ENCODE measurements at places on chromosomes 2 and 18.
A peak's percentile ranks its signal among the peaks of the same experiment; 100 is the strongest.

DNA sequence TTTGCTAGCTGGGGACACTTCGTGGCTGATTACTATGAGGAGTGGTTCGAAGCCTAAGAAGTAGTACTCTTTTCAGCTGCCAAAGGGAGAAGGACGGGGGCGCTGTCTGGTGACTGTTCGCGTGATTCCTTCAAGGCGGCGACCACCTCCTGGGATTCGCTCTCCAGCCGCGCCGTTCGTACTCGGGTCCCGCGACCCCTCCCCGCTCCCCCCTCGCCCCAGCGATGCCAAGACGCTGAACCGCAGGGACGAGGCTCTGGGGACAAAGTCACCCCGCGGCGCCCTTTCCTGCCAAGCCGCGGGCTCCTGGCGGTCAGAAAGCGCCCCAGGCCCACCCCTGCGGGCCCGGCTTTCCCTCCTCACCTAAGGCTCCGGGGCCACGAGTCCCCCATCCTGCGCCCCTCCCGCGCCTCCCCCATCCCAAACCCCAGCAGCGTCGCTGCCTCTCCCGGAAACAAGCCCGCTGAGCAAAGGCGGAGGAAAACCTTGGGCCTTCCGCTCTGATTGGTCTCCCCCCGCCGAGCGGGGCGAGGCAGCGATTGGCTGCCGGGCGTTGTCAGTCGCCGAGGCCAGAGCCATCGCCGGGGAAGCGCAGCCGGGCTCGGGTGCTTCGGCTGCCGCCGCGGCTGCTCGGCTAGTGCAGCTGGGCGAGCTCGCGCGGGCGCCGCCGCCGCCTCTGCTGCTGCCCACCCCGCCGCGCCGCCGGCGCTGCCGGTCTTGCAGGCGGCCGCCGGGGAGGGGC lies 404.3 kb downstream of the XIRP2 start:
- DNase-seq = peak; percentile 27

DNA sequence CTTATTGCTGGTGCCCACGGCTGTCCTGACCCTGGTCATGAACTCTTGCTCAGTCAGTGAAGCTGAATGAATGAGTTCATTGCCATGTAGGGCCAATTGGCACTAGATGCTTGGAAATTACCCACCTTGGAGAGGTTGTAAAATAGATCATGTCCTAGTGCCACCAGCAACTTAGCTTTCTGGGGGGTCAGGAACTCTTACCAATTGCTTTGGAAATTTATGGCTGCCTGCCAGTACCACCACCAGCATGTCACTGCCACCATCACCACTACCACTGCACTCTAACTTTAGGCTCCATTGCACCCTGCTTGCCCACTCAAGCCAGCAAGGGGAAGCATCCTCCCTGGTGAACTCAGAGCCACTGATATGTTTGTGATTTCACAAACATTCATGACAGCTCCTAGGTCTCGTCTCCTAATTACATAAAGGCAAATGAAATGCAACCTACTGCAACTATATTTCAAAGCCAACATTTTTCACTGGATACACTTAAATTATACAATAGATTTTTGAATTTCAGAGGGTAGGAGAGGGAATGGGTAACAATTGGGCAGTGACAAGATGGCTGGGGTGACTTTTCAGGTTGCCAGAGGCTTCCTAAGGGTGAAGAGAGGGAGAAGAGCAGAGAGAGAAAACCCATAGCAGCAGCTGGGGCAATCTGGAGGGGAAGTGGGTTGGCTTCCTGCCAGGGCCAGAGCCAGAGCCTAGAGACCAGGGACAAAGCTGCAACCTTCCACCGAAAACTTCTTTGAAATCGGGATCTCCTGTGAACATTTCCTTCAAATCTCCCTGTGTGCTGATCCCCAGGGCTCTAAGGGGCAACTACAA lies 3.5 kb upstream of the EMILIN1 start:
- DNase-seq = no peak

GRCh38 chr2:85561280-85562212 lies at the start of gene GGCX:
Gene GGCX, minus strand, starts transcription at chr2:85561493. Its CDS starts 65 bp downstream, at chr2:85561428.
- DNase-seq = no peak

- DNase-seq = no peak
Observed at GRCh38 chr2:68466361-68466777, 725 bp downstream of the FBXO48 start.

GRCh38 chr18:74828200-74828599 lies 230.5 kb downstream of the ZNF407 start:
- DNase-seq = no peak

GRCh38 chr2:219871351-219871750 lies 243.9 kb downstream of the SLC4A3 start:
- no peak for DNase-seq

- DNase-seq = no peak
Observed at GRCh38 chr2:219637842-219638185, 10.4 kb downstream of the SLC4A3 start.

GRCh38 chr2:230011617-230012016 lies 57.1 kb downstream of the SLC16A14 start:
- no peak for DNase-seq

- peak; percentile 75 for DNase-seq
Observed at GRCh38 chr2:209525834-209526281, 102.0 kb downstream of the MAP2 start.

DNA sequence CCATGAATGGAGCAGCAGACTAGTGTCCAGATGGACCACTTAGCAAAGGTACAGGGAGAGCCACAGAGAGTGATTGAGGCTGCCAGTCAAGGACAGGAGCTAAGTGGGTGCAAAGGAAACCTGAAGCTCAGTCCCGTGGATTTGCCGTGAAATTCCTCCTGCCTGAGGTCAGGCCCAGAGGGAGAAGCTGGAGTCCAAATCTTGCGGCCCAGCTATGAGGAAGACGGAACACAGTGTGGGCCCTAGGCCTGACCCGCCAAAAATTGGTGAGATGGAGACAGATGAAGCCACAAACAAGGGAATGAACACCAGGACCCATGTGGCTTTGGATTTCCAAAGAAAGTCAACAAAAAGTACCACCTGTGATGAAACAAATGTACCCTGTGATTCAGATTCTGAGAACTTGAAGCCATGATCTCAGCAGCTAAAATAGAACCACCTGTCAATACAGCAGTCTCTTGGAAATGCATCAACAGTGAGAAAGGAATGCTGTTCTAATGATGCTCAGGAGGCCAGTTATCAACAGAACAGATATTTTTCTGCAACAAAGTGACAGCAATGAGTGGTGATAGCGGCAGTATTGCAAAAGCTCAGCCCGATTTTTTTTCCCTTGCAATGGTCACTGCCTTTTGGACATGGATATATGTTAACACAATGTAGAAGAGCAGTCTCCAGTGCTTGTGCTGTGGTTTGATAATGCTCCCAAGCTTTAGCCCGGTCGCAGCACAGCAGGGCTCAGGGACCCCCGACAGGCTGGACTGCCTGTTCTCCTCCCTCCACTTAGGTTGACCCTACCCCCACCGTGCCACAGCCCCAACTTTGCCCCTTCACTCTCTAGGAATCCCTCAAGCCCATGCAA lies 10.7 kb downstream of the COL6A3 start:
- DNase-seq = no peak

DNA sequence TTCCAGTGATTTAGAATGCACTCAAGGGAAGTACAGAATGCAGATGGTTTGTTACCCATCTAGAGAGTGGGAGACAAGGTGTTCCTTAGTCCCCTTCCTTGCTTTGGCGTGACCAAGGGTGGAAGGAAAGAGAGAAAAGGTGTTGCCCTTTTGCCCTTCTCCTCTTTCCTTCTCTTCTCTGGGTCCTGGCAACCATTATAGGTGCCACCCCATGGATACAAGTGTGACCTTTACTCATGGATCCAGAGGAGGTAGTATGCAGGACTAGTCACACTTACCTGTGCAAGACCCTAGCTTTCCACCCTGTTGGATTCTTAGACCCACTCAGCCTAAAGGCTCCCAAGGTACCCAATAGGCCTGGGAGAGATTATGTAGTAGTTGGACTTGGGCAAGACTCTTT lies 11.6 kb upstream of the RBFA start:
- DNase-seq = no peak

GRCh38 chr2:159508140-159508539 lies 108.2 kb downstream of the BAZ2B start:
- DNase-seq = no peak

- no peak for DNase-seq
Observed at GRCh38 chr2:178928077-178928476, 120.9 kb upstream of the TTN start.

GRCh38 chr2:40403233-40403836 lies 48.6 kb downstream of the SLC8A1 start:
- no peak for DNase-seq

- DNase-seq = no peak
Observed at GRCh38 chr18:23226391-23226790, 91.1 kb downstream of the CABLES1 start.

DNA sequence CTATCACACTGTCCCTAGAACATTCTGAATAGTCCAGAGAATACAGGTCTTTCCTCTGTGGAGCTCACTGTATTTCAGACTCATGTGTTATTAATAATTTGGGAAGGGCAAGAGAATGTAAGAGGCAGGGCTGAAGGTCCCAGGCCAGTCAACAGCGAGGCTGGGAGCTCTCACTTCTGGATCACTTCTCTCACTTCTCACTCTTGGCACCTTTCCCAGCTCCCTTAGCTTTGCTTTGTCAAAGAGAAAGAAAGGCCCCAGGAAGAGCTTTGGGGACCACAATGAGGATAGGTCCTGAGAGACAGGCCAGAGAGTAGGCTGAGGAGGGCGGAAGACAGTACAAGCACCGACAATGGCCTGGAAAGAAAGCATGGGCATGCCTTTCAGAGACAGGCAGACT lies 11.2 kb downstream of the EFR3B start:
- no peak for DNase-seq

DNA sequence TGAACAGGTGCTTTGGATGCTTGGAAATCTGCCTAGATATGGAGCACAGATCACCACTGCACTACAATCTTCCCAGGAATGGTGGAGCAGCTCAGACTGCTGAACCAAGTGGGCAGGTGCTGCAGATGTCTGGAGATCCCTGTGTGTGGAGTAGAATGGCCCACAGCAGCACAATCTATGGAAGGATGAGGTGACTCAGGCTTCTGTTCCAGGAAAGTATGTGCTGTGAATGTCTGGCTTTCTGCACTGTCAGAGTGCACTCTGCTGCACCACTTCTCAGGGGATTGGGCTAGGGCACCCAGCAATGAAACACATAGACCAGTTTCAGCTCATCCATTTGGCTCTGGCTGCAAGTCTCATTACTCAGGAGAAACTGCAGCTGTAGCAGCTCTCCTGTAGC lies 865.4 kb upstream of the NXPH2 start:
- DNase-seq = no peak

- no peak for DNase-seq
Observed at GRCh38 chr18:52242711-52243110, 97.3 kb upstream of the DCC start.

DNA sequence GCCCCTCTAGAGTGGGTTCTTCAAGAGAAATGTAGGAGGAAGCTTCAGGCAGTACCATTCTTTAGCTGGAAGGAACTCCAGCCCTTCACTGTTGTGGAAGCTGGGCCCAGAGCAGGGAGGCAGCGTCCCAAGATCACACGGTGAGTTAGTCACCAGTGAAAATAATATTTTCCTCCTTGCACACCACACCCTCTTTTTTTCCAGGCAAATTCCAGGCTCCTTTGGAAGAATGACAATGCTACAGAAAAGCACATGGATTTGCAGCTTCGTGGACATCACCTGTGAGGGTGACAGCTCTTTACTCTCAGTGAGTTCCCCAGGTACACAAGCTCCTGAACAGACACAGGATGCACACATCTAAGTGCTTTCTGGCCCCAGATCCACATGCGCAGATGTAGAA lies 157.1 kb downstream of the COL6A3 start:
- DNase-seq = no peak

DNA sequence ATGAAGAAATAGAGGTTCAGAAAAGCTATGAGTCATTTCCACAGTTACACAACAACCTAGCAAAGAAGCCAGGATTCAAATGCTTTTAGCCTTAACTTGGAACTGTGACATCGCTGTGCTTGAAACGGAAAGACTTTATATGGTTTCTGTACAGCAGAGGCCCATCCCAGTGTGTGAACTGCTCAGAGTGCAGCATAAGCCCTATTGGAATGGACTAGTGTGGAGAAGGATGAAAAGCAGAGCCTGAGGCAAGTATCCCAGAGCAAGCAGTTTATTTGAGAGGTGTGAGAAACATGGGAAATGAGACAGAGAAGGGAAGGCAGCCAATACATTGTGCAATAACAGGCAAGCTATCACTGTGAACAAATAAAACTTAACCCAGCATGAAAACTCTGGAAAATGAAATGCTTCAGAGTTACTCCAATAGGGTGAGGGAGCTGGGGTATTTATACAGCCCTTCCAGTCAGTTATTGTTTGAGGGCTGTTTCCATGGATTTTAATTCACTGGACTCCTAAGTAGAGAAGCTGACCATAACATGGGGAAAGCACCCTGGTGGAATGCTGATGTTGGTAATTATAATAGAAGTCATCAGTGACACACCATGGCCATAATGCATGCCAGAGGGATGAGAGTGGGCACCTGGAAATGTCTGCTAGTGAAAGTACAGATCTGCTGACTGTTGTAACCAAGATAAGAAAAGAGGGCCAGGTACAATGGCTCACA lies 254.0 kb upstream of the POU3F3 start:
- DNase-seq = no peak

GRCh38 chr2:26613241-26614215 lies 27.6 kb downstream of the CIB4 start:
- no peak for DNase-seq

DNA sequence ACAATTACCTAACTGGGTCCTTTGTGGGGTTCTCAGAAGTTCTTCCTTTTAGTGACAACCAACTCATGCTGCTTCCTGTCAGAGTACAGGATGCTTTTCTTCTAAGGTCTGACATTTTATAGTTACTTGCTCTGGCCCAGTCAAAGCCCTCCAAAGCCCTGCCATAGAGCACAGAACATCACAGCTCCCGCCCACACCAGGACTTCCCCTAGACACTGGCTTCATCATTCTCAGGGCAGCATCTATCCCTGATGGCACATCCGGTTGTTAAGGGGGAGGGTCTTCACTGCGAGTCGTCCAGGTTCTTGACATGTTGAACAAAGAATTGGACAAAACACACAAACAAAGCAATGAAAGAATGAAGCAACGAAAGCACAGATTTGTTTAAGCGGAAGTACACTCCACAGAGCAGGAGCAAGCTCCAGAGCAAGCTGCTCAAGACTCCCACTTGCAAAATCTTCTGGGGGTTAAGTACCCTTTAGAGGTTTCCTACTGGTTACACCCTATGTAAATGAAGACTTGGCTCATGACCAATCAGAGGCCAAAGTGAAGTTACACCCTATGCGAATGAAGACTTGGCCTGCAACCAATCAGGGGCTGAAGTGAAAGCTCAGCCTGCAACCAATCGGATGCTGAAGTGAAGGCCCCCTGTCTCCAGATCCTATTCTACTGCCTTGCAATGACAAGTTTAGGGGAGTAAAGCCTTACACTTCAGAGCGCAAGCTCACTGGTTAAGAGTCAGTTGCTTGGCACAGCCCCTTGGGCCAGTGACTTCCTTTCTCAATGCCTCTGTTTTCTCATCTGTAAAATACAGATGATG lies 79.0 kb downstream of the HDAC4 start:
- DNase-seq = no peak

- no peak for DNase-seq
Observed at GRCh38 chr2:191355170-191355758, 110.1 kb downstream of the MYO1B start.

All from glomerular endothelial cell (primary cell).